ENCODE measurements at places on chromosomes 6 and 20.

- no peak for DNase-seq
Observed at GRCh38 chr20:11551479-11551878, 366.2 kb upstream of the BTBD3 start.

DNA sequence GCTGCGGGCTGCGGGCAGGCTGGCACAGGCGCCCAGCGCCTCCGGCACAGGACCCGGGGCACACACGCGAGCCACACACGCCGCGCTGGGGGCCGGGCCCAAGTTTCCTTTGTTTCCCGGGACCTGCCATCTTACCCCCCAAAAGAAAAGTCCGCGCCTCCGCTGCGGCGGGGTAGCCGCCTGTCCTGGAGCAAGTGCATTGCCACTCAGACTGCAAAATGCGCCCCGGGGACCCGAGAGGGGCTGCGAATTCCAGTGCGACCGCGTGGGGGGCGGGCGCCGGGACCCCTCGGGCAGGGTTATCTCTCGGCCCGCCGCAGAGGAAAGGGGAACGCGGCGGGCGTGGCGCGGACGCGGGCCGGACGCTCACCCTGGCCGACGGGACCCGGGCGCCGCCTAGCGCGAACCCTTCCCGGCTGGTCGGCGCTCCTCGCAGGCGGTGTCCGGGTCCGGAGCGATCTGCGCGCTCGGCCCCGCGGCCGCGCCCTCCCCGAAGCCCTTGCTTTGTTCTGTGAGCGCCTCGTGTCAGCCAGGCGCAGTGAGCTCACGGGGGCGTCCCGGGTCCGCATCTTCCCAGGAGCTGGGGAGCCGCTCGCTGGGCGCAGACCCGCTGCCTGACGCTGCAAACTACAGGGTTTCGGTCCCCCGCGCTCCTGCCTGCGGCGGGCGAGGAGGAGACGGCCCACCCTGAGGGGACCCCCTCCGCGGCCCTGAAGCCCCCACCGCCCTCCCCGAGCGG, 639 bp upstream of the CD24 start:
- no peak for DNase-seq

DNA sequence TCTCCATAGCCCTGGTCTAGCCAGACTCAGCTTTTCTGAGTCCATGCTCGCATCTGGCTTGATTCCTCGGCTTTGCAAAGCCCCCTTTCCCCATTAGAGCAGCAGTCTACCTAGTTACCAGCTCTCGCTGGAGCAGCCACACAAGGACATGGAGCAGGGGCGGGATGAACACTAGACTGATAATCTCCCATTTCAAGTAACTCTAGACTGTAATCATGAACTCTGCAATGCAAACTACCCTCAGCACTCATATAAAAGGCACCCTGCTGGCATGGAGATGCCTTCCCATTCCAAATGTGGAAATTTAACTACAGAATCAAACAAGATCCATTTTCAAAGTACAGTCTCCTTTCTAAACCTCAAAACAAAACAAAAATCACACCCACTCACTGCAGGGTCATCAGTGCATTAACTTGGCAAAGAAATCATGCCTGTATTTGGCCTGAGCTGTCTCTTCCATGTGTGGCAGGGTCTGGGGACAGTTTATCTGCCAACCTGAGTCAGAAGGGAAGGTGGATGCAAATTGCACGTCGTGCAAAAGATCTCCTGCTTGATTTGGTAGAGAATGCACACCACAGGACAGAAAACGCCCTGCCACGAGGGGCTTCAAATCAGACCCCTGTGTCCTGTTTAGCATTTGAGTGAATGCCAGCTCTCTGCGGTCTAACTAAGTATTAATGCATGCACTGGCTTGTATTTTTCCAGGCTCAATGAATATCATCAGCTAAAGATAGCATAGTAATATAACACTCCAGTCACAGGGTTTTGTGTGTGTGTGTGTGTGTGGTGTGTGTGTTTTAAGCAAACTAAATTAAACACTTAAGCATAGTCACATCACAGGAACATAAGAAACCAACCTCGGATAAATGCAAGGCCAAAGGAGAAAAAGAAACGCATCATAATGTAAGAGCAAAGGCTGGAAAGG, 85.3 kb downstream of the MYLK4 start:
- DNase-seq: no peak

- DNase-seq: no peak
Observed at GRCh38 chr6:169619650-169620049, 82.2 kb downstream of the WDR27 start.

DNA sequence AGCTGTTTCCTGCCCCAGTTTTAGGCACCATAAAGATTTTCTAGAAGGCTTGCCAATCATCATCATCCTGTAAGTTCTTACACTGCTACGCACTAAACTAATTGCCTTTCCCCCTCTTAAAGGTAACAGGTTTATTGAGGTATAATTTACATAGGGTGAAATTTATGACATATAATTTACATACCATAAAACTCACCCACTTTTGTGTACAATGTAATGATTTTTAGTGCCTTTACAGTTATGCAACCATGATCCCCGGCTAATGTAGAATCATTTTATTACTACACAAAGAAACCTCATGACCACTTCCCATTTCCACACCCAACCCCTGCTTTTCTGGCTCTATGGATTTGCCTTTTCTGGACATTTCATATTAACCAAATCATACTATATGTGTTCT, 21.1 kb downstream of the GCNT2 start:
- DNase-seq: no peak

DNA sequence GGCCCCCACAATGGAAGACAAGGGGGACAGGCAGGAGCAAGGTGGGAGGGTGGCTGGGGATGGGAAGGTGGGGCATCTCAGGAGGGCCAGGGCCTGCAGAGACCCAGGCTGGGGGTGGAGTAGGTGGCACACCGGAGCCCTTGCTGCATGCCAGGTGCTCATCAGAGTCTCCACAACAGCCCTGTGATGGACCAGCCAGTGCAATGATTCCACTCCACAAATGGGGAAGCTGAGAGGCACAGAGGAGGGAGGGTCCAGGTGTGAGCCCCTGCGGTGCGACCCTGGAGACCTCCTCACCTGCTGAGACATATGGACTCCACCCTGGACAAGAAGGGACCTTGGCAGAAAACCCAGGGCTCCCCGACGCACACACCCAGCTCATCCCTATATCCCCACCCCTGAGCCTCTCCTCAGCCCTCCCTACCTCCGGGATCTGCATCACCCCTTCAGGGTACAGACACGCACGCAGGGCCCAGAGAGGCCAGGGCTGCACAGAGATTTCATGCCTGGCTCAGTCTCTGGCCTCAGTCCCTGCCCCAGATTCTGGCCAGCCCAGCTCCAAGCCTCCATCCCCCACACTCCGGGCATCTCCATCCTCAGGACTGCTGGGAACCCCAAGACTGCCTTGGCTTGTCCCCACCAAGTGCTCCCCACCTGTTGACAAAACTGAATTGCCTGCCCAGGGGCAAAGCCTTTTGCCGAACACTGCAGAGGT, 7.1 kb upstream of the GRM4 start:
- no peak for DNase-seq

- no peak for DNase-seq
Observed at GRCh38 chr20:11041396-11041795, 367.6 kb upstream of the JAG1 start.

GRCh38 chr6:37818536-37819176, 871 bp upstream of the ZFAND3 start:
- DNase-seq: peak; percentile 95

DNA sequence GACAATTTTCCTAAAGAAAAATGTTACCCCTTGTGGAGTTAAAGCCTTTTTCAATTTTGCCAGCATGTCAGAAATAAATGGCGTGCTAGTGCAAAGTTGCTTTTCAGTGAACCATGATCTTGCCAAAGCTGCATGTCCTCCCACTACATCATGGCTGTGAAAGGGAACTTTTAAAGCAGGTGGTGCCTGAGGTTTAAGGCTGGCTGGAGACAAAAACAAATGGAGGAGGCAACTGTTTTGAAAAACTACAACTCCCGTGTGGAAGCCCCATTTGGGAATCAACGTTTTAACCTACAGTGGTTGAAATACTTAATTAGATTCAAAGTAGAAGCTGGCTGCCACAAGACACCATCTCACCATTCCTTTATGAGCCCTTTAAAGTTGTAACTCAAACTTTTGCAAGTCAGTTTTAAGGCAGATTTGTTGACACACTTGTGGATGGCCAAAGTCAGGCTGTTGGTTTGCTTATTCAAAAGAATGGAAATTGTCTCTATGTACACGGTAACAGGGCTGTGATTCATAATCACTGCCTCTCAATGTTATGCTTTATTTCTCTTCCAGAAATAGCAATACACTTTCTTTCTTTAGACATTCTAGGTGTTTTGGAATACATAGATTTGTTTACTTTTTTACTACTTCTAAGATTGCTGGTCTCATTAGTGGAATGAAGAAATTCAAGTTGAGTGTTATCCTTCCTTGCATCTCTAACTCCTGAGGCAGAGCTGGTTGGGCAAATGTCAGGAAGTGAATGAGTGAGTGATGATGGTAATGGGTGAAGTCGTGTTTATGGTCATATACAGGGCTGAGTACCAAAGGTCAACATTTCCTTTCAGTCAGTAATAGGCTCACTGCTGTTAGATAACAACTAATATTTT, 196.4 kb upstream of the GMDS start:
- no peak for DNase-seq

DNA sequence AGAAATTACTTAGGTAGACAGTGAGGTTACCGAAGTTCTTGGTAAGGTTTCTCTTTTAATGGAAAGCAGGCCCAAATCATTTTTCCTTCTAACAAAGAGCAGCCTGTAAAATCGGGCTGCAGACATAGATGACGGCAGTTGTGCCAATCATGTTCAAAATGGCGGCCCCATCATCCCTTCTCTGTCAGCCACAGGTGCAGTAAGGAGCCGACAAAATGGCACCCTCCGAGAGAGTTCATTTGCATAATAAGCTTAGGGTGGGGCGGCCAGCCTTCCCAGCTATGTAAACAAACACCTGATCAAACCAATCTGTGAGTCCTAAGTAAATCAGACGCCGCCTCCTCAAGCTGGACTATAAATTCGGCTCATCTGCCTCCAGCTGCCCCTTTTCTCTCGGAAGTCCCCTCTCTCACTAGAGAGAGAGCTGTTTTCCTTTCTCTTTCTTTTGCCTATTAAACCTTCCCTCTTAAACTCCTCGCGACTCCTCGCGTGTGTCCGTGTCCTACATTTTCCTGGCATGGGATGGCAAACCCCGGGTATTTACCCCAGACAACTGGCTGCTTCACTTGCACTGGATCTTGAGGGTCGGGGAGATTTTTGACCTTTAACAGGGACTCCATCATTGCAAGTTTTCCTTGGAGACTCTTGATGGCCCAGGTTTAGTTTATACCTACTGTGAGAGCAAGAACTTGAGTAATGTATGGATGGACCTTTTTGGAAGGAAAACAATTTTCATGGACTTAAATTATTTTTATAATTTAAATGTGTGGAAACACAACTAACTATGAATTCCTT, 8.9 kb upstream of the DDR1 start:
- DNase-seq: no peak

GRCh38 chr6:38460186-38460585, 179.5 kb downstream of the BTBD9 start:
- no peak for DNase-seq

DNA sequence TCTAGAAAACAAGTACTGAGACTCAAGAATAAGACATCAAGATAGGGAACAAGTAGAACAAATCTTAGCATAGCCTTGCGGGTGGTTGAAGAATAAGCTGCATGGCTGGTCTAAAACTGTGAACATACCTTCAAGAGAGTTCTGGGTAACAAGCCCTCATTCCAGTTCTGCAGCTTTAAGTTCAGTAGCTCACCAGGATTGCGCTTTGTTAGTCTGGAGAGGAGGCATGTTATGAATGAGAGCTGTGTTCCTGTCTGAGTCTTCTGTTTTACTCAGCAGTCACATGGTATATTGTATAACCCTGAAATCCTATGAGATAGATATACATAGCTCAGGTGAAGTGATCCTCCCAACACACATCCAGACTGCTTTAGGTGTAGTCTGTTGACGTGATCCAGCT, 406.6 kb upstream of the IRAK1BP1 start:
- DNase-seq: no peak

DNA sequence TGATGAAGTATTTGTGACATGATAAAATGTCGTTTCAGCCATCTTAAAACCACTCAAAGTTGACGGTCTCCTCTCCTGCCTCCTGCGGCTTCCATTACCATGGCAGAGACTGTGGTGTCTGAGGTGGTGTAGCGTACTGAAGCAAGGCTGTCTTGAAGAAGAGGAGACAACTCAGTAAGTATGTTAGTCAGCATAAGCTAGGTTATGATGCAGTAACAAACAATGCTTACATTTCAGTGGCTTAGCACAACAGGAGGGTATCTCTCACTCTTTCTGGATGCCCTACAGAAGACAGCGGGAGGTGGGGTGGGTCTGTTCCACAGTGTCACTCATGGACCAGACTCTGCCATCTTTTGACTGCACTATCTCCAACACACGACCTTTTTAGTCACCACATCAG, 174.7 kb upstream of the AHI1 start:
- DNase-seq: no peak

DNA sequence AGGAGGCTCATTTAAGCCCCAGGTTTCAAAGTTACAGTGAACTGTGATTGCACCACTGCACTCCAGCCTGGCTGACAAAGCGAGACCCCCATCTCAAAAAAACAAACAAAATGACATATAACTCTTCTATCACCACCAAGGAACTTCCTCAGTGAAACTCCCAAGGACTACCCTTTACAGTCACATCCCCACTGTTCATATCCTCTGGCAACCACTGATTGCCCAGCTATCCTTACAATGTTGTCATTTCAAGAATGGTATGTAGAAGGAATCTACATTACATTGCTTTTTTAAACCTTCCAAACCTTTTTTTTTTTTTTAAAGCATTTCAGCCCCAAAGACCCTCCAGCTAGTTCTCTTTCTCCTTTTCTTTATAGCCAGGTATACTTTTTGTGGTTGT, 123.1 kb upstream of the CARMIL1 start:
- DNase-seq: no peak

DNA sequence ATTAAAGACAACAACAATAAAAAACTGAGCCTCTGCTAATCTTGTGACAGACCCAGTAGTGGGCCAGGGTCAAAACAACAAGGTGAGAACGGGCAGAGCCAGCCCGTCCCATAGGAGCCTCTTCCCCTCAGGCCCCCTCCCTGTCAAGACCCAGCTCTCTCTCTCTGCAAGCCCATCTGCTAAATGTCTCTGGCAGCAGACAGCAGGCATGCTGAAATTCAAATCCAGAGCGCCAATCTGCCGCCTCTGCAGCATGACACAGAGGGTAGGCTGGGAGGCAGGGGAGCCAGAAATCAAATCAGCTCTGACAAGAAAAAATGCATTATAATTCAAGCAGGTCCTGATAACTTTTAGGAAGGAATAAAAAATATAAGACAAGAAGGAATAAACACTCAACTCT, 26.3 kb downstream of the METTL24 start:
- no peak for DNase-seq

DNA sequence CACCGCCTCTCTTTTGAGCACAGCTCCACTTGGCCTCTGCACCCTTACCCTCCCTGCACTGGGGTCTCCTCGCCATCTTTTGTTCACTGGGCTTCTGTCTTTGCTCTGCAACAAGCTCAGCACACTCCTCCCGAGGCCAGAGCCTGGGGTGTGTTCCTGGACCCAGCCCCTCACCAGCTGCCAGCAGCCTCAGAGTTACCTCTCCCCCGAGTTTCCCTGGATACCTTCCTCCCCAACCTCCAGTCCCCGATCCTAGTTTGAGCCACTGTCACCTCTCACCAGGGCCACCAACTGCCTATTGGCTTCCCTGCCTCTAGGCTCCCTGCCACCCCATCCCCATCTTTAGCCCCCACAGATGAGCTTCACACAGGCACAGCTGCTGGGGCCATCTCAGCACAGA, 12.3 kb downstream of the CYP21A2 start:
- DNase-seq: no peak

GRCh38 chr6:130708338-130708737, 118.9 kb upstream of the SMLR1 start:
- no peak for DNase-seq

- DNase-seq: no peak
Observed at GRCh38 chr20:4578375-4578774, 143.3 kb upstream of the PRND start.

- DNase-seq: no peak
Observed at GRCh38 chr6:74964871-74965441, 240.9 kb downstream of the COL12A1 start.

Data from activated CD4-positive, alpha-beta T cell treated with anti-CD3 and anti-CD28 coated beads, Interleukin-2, amount 50 U/mL, for 4 hours (primary cell).